ENCODE measurements at places on chromosomes 7 and 10. TPM values are rescaled to one million over a fixed set of nuclear protein-coding genes. Genes with fewer than 3 reads are reported as not detected.

Gene CNPY4
- 12.8 TPM for total RNA-seq

Gene SLC26A5
- not detected for total RNA-seq

Gene ASIC3
- total RNA-seq, result 4.3 TPM

Gene ZNF22
- 6.5 TPM for total RNA-seq

Gene CPN1
- total RNA-seq, result 0.24 TPM

Gene ETV1
- 3.5 TPM for total RNA-seq

Gene GRID2IP
- not detected for total RNA-seq

Gene MMD2
- not detected for total RNA-seq

Gene CASP7
- total RNA-seq, result 30.9 TPM

Gene WNT8B
- total RNA-seq, result 0.03 TPM

Gene MRPS17
- 26.6 TPM for total RNA-seq

Gene KCNMA1
- 76.7 TPM for total RNA-seq

Gene AKR1C8
- total RNA-seq, result 0.42 TPM

Gene NACAD
- 0.22 TPM for total RNA-seq

Gene ITPRID1
- not detected for total RNA-seq

Gene ZNHIT1
- 107 TPM for total RNA-seq

Gene CCDC136
- total RNA-seq, result 1.7 TPM

Gene IL2RA
- not detected for total RNA-seq

Gene INA
- total RNA-seq, result 31.4 TPM

Gene PODXL
- total RNA-seq, result 47.9 TPM

Gene PRKCQ
- 4.0 TPM for total RNA-seq

Gene MPP7
- total RNA-seq, result 0.07 TPM

Gene SEC31B
- total RNA-seq, result 1.8 TPM

Gene SLC25A40
- total RNA-seq, result 8.7 TPM

Gene UBTD1
- total RNA-seq, result 19.4 TPM

Gene TRPV5
- total RNA-seq, result not detected

Gene NUB1
- total RNA-seq, result 49.5 TPM

Gene CALHM1
- total RNA-seq, result not detected

Gene ABLIM1
- 34.2 TPM for total RNA-seq

Gene IGFBP1
- 42.0 TPM for total RNA-seq

Gene HOGA1
- 0.76 TPM for total RNA-seq

Gene SPDYE16
- total RNA-seq, result not detected

Gene UNC5B
- total RNA-seq, result 0.88 TPM

Gene OPN4
- total RNA-seq, result not detected

Gene BLNK
- not detected for total RNA-seq

Gene UPP1
- 67.3 TPM for total RNA-seq

Gene FAM241B
- 19.8 TPM for total RNA-seq

Gene OR2A42
- not detected for total RNA-seq

Gene STEAP4
- not detected for total RNA-seq

Gene CTBP2
- 103 TPM for total RNA-seq

Gene MOGAT3
- not detected for total RNA-seq

Gene SNX13
- total RNA-seq, result 17.6 TPM

Gene AKAP9
- 15.2 TPM for total RNA-seq

Gene CEP55
- total RNA-seq, result 65.6 TPM

Gene RBP4
- total RNA-seq, result 8.8 TPM

Gene C10orf105
- total RNA-seq, result not detected

Gene HDAC9
- 0.17 TPM for total RNA-seq

Gene NME8
- total RNA-seq, result not detected

Gene NUTM2E
- 0.53 TPM for total RNA-seq

Gene TAS2R3
- total RNA-seq, result not detected

Gene AGR3
- not detected for total RNA-seq

Gene MRLN
- total RNA-seq, result not detected

Gene PNLIPRP2
- not detected for total RNA-seq

Gene NYAP1
- total RNA-seq, result 2.3 TPM

Gene HTR7
- total RNA-seq, result 0.10 TPM

Gene SPDYE8
- total RNA-seq, result not detected

Gene NRP1
- total RNA-seq, result 85.0 TPM

Gene STEAP2
- 4.7 TPM for total RNA-seq

Gene C1GALT1
- total RNA-seq, result 32.0 TPM

Data from A549 treated with CORT108297 at 1 μM for 4 hours (cell line).